Ovary (tissue), 10 donors: ENCODE measurements at places on chromosomes 5 and 9. TPM values are rescaled to one million over a fixed set of nuclear protein-coding genes. Genes with fewer than 3 reads are reported as not detected.

The SPINK14 gene
- not detected for total RNA-seq

- no peak overlapping the region for H3K27ac ChIP-seq
- no peaks in the 10 kb centered on the region for H3K36me3 ChIP-seq
- H3K27me3 ChIP-seq, result no peaks in the 10 kb centered on the region
- DNase-seq, result no peak
These were observed 174.6 kb upstream of the GRAMD2B start for GRCh38 chr5:126248611-126249010.

DNA sequence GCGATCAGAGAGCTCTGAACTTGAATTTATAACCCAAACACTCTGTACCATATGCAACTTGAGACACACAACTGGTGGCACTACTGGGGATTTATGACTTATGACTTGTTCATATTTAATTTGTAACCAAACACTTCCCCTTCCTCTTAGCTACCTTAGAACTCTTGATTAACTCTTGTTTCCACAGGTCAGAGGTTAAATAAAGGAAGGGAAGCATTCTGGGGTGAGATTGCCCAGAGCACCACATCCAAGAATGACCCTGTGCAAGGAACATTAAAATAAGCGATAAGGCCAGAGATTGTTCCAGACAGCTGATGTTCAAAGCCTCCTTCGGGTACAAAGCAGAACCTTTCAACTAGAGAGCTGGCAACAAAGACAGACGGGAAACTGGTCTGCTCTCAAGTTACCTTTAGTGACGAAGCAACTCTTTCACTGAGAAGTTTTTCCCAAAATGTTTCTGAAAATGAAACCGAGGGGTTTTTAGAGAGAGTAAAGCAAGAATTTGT lies 242.6 kb downstream of the DENND1A start:
- no peak overlapping the region for H3K27ac ChIP-seq
- DNase-seq, result no peak
- H3K36me3 ChIP-seq, result no peaks in the 10 kb centered on the region
- H3K4me3 ChIP-seq, result no peak overlapping the region
- no peaks in the 10 kb centered on the region for H3K4me1 ChIP-seq

- H3K27me3 ChIP-seq, result no peaks in the 10 kb centered on the region
- H3K4me3 ChIP-seq, result no peak overlapping the region
- H3K36me3 ChIP-seq, result no peaks in the 10 kb centered on the region
- peaks cover 17% of the 10 kb centered on the region for H3K4me1 ChIP-seq
- H3K27ac ChIP-seq, result no peak overlapping the region
- no peak for DNase-seq
These were observed 29.9 kb downstream of the RUSC2 start for GRCh38 chr9:35519692-35520363.

DNA sequence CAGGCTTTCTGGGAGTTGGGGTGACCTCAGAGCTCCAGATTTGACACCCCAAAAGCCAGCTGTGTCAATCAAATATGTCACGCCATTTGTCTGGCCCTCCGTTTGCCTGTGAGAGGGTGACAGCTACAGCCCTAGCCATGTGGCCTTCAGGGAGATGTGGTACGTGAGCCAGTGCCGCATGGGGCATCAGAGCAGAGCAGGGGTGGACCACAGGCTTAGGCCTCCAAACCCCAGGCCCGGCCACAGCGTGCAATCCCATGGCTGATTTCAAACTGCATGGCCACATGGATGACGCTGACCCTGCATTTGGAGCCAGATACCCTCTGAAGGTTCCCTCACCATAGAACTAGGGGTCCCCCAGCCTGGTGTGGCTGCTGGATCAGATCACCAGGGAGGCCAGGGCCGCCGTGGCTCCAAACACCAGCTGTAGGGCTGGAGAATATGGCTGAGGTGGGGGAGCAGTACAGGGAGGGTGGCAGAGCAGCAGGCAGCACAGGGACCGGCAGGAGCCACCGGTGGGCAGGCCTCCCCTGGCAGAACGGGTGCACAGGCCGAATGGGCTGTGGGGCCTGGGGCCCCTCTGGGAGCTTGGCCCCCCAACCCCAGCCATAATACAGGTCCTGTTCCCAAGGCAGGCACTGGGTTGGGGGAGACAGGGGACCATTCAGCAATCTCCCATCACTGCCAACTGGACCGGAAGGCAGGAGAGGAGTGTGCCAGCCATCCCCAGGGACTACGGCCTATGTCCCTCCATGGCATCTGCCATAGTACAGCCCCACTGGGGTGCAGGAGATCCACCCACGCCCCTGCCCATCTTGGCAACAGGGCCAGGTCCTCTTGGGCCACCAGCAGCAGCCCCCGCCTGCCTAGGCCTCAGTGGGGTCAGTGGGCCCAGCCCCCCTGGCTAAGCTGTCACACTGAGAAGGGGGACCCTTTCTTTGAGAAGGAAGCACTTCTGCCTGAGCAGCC lies 1.5 kb downstream of the SAPCD2 start:
- H3K4me3 ChIP-seq, result no peak overlapping the region
- H3K27me3 ChIP-seq, result peaks cover 4% of the 10 kb centered on the region
- H3K4me1 ChIP-seq, result no peaks in the 10 kb centered on the region
- no peaks in the 10 kb centered on the region for H3K36me3 ChIP-seq
- no peak for DNase-seq
